ENCODE measurements at places on chromosomes 6 and 20.

GRCh38 chr6:165984729-165985275 lies 182.8 kb downstream of the TBXT start:
- no peak for DNase-seq

DNA sequence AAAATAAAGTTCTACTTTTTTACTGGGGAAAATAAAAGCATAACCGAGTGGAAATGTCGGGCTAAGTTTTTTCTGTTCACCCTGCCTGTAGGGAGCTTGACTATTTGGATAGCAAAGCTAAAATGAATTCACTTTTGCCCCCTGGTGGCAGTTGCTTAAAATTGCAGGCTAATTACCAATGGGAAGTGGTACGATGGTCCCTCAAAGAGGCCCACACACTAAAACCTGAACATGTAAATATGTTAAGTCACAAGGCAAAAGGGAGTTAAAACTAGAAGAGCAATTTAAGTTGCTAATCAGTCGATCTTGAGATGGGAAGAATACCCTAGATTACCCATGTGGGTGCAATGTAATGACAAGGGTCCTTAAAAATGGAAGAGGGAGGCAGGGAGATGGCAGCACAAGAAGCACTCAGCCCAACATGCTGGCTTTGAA lies 916 bp upstream of the SUN5 start:
- no peak for DNase-seq

GRCh38 chr20:889106-889505 lies 27.0 kb downstream of the ANGPT4 start:
- DNase-seq, result no peak

DNA sequence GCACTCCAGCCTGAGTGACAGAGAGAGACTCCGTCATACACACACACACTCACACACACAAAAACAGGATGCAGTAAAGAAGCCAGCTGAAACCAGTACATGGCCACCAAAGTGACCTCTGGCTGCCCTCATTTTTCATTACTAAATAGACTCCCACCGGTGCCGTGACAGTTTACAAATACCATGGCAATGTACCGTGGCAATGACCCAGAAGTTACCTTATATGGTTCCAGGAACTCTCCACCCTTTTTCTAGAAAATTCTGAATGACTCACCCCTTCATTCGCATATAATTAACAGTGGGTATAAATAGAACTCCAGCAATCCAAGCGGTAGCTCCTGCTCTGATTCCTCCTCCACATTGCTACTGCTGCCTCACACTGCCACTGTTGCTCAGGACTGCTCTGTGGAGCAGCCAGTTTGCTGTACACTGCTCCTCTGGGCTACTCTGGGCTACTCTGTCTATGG lies 57.7 kb downstream of the SNX5 start:
- DNase-seq, result no peak

DNA sequence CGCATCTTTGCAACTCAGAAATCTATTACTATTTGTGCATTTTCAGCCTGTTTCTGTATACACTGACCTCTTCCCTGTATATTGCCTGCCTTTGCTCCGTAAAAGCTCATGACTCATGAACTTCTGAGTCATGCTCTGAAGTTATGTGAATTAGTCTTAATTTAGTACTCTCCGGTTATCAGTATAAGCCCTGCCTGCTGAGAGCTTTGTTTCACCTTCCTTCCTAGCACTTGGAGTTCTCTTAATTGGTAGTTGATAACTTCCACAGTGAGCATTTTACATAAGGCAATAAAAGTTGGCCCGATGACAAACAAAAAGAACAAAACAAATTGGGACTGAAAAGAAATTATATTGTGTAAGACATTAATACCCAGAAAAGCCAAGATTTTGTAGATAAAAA lies 231.4 kb downstream of the GJA1 start:
- DNase-seq, result no peak

DNA sequence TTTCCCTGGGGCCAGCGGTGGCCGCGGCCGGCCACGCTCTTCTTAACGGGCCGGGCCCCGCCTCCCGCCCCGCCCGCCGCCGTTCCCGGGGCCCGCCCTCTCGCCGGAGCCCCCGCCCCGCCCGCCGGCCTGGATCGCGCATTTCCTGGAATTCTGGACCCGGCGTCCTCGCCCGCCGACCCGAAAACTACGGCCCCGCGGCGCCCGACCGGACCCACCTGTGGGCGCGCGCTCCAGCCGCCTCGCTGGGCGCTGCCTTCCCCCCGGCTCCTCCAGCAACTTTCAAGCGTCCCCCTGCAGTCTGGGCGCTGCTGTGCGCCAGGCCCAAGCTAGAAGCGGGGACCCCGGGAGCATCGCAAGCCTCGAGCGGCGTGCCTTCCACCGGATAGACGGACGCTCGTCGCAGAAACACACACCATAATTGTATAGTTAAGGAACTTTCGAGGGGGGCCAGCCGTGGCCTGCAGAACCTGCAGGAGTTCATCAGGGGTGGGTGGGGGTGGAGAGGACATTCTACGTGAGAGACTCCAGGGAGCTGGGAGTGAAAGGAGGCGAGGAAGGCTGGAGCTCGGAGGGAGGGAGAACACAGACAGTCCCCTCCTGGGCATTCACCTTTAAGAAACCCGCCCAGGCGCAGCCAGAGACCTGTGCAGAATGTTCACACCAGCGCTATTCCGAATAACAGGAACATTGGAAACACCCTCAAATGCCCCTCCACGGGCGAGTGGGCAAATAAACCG lies at the start of gene ADA:
TSS of gene ADA (minus strand) at position 16 of the 740 bp plus-strand sequence. CDS start 92 bp downstream, outside the sequence.
- DNase-seq, result peak; percentile 40

DNA sequence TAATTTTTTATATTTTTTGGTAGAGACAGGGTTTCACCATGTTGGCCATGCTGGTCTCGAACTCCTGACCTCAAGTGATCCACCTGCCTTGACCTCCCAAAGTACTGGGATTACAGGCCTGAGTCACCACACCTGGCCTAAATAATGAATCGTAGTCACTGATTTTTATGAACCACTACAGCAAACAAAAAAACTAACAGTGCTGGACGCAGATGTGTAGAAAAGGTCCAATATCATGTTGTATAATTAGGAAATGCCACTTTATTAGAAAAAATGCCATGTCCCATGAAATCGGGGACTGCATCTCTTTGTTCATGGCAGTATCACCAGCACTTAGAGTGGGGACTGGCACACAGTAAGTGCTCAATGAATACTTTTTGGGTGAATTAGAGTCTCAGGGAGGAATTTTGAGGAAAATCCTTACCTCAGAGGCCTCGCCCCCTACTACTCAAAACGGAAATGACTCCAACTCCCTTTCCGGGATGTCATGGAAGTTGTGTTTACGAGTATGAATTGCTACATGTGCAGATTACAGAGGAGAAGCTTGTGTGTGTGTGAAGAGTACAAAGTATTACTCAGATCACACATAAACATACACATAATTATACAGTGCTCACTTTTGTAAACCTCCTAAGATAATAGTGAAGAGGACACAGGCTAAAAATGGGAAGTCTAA lies 43.6 kb upstream of the FAM50B start:
- no peak for DNase-seq

GRCh38 chr6:150079604-150080003 lies 10.7 kb upstream of the ULBP3 start:
- no peak for DNase-seq

DNA sequence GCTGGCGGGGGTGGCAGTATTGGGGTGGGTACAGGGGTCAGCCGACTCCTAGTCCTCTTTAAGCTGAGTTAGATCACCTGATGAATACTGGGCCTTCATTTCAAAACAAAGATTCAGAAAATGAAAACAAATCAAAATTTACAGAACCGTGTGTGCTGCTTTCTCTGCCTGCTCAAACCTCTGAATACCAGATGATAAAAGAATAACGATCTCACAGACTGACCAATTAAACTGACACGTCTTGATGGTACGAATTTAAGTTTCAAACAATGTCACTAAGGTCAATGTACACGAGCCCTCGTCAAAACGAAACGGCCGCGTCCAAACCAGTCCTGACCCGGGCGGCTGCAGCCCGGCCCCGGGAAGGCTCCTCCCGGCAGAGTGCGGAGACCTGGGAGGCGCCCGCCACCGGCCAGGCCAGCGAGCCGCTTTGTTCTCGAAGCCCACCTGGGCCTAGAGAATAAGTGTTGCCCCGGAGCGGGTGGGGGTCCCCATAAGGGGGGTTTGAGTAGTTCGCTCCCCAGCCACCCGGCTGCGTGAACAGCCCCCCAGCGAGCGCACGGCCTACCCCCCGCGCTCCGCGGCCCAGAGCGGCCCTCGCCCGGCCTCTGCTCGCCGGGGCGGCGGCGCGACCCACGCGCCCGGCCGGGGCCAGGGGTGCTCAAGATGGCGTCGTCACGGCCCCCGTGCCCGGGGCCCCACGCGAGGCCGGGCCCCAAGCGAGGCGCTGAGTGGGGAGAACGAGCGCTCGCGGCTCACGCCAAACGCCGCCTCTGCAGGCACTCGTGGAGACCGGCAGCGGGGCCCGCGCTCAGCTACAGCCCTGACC lies 728 bp downstream of the PSMA7 start:
- no peak for DNase-seq

GRCh38 chr6:73857341-73857890 lies 161.4 kb downstream of the CD109 start:
- no peak for DNase-seq

- DNase-seq, result no peak
Measured at GRCh38 chr20:63361519-63362435, 628 bp upstream of the CHRNA4 start.

- DNase-seq, result no peak
Measured at GRCh38 chr20:3255728-3256127, 16.7 kb upstream of the SLC4A11 start.

- no peak for DNase-seq
Measured at GRCh38 chr20:23627501-23627900, 10.3 kb downstream of the CST3 start.

GRCh38 chr6:24576447-24576846 lies 69.5 kb downstream of the KIAA0319 start:
- DNase-seq, result no peak

- DNase-seq, result no peak
Measured at GRCh38 chr6:110687326-110687725, 127.9 kb downstream of the CDK19 start.

DNA sequence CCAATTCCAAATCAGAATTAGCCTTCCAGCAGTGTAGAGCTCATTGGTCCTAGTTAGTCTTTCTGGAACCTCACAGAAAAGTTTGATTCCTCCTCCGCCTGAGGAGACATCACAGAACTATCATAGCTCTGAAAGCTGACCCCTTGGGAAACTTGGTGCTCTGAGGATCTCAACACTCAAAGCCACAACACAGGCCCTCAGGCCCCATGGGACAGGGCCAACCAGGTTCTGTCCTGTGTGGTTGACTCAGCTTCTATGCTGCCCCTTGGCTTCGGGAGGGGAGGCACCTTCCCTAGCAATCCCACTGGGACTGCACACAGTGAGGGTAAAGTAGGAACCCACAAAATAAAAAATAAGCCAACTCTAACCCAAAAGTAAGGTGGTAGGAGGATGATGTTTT lies 237.5 kb upstream of the ECI2 start:
- DNase-seq, result no peak

DNA sequence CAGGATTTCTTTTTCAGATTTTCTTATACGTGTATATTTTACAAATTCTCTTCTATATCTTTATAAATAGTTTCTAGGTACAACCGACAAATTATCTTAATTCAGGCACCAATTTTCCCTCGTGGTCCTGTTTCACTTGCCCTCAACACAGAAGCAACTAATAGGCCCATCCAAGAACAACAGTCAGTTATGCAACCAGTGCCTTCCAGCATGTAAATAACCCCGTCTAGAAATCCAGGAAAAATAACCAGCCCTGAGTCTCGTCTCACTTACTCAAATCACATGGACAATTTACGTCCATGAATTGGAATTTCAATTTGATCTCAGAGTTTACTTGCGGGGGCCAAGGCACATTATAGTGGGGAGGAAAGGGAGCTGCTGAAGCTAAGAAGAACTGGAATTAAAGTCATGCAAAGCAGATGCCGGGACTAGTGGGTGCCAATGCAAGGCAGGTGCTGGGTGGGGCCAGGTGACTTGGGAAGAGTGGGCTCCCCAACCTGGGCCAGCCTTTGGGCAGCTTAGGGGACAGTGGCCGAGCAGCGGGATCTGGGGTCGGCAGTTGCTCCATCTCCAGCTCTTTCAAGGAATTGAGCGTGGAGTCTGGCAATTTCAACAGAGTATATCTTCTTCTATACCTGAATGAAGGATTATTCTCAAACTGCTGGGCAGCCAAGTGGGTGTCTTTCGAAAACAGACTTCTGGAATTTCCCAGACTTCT lies 121.7 kb downstream of the EDN3 start:
- DNase-seq, result no peak

GRCh38 chr20:47220161-47220582 lies 136.3 kb downstream of the ZMYND8 start:
- peak; percentile 23 for DNase-seq

GRCh38 chr20:12023194-12023795 lies 105.6 kb downstream of the BTBD3 start:
- DNase-seq, result no peak

- DNase-seq, result no peak
Measured at GRCh38 chr6:99416892-99417767, 8.0 kb downstream of the PNISR start.

GRCh38 chr20:57439432-57439831 lies 48.2 kb downstream of the RBM38 start:
- no peak for DNase-seq

DNA sequence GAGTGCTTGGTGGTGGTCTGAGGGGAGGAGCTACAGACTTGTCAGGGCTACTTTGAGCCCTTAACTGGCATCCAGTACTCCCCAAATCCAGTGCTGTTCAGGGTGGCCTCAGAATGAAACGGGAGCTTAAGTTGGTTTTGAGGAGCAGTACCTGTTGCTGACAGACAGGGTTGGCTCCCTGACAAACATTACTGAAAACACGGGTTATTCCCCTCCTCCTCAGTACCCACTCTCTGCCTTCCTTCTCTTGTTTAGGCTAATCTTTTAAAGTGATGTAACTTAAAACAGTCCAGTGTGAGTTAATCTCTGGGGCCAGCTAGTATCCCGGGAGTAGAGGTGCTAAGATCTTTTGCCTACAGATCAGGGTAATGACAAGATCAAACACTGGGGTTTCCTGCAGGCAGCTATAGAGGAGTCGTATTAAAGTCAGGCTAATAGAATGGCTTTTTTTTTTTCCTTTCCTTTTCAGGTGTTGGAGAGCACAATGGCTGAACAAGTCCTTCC lies 3.7 kb downstream of the TNFAIP3 start:
- no peak for DNase-seq

DNA sequence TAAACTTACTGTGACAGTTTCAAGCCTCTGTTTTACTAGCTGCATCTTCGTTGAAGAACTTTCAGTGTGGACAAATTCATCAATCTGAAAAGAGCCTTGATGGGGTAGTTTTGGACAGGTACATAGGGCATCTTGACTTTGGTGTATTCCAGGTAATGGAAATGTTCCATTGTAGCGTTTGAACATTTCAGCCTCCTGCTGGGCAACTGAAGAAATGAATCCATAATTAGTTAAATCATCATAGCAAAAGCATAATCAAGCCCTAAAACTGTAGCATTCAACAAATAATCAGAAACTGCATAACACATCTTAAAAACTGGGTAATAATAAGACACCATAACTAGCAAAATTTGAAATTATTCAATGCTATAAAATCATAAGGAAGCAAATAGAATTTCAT lies 86.2 kb downstream of the AHI1 start:
- DNase-seq, result no peak

Measured in stimulated activated CD4-positive, alpha-beta T cell treated with anti-CD3 and anti-CD28 coated beads, Interleukin-4, amount 100 ng/mL, for 4 hours (primary cell).